ENCODE measurements at places on chromosomes 6 and 20.

- no peak for DNase-seq
Measured at GRCh38 chr6:144219056-144219685, 66.0 kb upstream of the UTRN start.

GRCh38 chr6:137395316-137395715 is 98.9 kb downstream of the OLIG3 start:
- no peak for DNase-seq

DNA sequence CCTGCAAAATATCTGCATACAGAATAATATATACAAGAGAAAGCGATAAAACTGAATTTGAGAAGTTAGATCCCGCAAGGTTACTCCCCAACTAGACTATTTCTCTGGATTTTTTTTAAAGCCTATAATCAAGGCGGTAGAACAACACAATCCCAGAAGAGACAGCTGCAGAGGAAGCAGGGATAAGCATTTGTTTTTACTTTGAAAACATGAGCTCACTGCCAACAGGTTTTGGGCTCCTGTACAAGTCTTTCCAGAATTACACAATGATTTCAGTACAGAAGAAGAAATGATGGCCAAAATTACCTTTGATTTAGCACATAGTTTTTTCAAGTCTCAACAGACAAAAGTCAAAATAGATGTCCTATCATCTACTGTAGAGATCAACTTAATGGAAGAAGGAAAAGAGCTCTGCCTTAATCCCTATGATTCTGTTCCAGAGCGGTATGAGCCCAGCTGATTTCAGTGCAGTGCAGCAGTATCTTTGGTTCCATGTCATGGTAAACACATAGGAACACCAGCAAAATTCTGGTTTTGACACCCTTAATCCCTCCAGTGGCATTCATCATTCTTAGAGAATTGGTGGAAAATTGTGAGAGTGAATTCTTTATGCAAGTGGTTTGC is 304.3 kb downstream of the HDGFL1 start:
- DNase-seq, result no peak

DNA sequence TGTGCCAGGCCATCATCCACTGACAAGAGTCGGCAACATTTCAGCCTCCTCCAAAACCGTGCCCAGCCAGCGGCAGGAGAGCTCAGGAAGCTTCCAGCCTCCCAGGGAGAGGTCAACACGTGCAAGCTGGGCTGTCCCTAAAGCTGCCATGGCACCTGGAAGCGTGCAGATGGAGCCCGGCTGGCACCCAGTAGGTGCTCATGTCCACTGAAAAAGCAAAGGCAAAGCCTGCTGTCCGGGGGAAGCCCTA is 14.4 kb upstream of the TLDC2 start:
- DNase-seq, result no peak

GRCh38 chr20:4152696-4153235 is 137.4 kb upstream of the RNF24 start:
- no peak for DNase-seq

DNA sequence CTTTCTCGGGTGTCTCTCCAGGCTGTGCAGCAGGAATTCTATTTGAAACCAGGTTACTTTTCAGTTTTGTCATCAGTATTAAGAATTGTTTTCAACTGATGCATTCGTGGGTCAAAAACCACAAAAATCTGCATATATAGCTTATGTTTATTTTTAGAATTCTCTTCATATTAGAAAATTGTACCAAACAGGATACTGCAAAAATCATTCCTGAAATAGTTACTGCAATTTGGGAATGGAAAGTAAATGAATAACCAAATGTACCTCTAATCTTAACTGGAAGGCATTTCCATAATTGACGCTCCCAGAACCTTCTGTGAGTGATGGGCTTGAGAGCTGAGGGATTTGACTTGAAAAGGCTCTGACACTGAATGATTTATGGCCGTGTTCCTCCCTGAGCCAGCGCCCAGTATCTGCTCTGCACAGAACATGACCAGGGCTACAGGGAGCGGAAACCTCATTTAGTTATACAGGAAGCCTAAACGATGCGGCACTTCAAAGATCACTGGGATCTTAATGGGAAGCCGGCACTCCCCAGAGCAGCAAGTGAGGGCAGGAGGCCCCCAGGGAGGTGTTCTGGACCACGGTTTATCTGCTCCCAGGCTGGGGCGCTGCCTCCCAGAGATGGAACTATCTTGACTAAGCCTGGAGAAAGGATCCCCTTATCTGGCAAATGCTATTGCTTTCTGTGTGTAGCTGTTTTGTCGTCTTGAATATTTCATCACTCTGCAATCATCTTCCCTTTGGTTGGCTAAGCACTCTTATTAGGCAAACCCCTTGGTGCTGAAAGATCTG is 446.0 kb downstream of the QKI start:
- no peak for DNase-seq

GRCh38 chr20:36118371-36118770 is 36.2 kb upstream of the EPB41L1 start:
- DNase-seq, result no peak

DNA sequence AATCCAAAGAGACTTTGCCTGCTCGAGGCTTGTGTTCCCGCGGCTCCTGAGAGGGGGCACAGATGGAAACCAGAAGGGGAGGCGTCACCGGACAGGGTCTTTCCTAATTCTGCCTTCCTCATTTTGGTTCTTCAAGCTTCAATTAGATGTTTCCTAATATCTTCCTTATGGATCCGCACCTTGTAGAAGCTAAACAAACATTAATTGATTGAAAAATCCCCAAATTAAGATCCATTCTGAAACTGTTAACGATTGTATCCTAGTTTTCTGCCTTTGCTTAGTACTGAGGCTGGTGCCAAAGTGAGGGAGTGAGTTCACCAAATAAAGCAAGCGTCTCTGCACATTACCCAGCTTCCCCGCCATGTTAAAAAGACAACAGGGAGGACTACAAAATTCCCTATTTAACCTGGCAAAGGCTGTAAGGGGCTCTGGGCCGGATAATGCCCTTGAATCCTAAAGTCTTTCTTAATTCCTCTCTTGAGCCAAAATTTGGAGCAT is 123.2 kb downstream of the GPX5 start:
- DNase-seq, result no peak

- no peak for DNase-seq
Measured at GRCh38 chr20:17395729-17396128, 135.4 kb downstream of the BFSP1 start.
